M059J (cell line): ENCODE measurements at places on chromosomes 7 and 10. TPM values are rescaled to one million over a fixed set of nuclear protein-coding genes. Genes with fewer than 3 reads are reported as not detected.

The PRSS37 gene
- total RNA-seq = not detected in 2 replicates

DNA sequence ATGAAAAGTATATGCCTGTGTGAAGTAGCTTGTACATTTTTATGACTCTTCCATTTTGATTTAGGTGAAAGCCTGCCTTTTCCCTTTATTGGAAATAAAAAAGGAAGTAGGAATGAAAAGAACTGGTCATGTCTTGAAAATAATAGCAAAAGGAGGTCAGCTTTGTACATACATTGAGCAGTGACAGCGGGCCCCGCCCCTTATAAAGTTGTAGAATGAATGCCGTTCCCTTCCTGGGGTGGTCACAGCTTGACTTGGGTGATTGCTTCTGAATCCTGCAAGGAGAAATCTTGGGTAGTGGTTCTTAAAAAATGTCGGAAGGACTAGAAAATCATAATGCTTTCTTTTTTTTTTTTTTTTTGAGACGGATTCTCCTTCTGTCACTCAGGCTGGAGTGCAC lies 31.7 kb downstream of the CAMK1D start:
- no peak for DNase-seq

The CPVL gene
- total RNA-seq = 0.49 and 0.64 TPM in 2 replicates

DNA sequence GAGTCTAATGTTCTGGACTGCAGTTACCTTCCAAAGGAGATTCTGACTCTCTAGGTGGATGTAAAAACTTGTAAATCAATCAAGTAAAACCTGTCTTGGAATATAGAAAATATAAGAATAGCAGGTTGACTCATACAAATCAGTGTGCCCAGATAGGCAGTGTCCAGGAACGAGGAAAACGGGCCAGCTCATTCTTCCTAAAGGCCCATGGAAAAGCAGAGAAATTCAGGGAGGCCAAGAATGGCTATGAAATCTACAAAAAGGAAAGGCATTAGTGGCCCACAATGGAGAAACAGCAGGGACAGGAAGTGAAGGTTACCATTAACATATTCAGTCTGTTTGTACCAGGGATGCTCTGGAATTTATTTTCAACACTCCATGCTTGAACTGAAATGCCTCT lies 14.9 kb downstream of the GLI3 start:
- no peak for DNase-seq

The TLX1 gene
- total RNA-seq = not detected in 2 replicates

DNA sequence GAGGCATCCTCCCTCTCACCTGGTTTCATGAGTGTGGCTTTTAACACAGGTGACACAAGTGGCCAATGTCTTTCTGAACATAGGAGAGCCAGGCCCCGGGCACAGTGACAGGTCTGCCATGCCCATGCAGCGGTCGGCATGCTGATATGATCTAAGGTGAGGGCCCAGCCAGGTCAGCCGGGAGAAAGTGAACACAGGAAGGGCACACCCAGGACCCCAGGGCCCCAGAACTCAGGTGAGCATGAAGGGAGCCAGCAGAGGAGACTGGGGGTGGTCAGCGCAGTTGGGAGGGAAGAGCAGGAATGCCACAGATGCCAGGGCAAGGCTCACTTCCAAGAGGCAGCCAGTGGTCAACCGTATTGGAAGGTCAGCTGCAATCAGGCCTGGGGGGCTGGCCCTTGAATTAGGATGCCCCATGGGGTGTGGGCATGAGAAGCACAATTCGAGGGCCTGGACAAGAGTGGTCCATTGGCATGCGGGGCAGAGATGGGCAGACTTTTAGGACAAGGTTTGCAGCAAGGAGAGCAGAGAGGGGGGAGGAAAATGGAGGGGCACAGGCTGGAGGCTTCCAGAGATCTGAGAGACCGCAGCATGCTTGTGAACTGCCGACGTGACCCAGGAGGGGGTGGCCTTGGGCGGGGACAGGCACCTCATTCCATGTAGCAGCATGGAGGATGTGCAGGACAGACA lies 3.9 kb upstream of the INPP5A start:
- no peak for DNase-seq

DNA sequence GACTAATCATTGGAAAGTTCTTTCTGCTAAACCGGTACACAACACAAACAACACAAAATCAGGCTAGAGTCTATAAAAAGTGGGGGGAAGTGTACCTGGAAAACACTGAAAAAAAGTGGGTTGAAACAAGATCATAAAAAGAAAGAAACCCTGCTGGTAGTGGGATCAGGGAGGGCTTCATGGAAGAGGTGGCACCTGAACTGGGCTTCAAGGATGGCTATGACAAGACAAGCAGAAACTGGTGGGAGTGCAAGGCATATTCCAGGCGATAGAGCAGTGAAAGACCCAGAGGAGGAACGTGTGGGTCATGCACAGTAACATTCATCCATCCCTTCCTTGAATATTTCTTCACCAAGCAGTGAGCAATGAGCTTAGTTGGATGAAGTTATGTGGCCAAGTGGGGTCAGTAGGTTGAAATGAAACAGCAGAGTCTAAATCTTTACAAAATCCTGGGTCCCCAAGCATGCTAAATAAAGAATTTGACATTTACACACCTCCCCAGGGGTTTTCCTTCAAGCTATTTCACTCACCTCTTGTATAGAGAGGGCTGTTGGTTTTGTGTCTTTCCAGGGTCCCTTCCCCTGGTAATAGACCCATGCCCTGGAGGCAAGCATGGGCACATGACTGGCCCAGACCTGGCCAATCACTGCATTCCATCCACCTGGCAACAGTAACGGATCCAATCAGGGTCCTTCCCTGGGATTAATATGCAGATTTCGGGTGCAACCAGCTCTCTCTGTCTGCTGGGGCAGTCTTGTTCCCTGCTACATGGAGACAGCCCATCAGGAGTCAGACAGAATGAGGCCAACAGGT lies 38.2 kb downstream of the SPOCK2 start:
- no peak for DNase-seq

- DNase-seq = no peak
These were observed 23.9 kb downstream of the DRGX start for GRCh38 chr10:49371967-49372366.

DNA sequence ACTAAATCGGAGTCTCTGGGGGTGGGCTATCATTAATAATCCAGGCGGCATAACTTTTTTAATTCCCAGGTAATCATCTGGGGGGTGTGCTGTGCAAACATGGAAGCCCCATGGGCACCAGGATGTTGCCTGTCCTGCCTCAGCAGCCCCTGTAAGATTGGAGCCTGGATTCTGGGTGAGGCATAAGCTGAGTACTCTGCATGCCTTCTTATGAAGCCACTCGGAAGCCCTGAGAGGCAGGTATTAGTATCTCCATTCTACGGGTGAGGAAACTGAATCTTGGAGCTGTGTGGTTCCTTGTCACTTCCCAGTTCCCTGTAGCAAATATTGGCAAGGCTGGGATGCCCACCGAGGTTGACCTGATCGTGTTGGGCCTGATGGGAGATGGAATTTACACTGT lies 7.4 kb upstream of the OPN4 start:
- no peak for DNase-seq

The TMEM196 gene
- not detected in 2 replicates for total RNA-seq

DNA sequence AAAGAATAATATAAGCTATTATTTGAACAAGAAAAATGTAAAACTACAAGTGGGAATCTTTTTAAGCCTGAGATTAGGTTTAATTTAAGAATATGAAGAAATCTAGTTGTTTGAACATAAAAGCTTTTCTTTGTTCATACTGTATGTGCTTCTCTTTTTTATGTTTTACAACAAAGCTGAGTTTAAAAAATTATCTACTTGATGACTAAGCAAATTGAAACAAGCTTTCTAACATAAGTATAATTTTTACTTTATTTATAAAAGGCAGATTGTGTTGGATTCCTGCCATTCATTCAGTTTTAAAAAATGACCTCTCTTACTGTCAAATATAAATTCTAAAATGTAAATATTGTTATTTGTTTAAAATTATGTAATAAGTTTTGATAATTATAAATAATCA lies 958.2 kb downstream of the DNAJB9 start:
- DNase-seq = no peak

- DNase-seq = no peak
These were observed 95.7 kb downstream of the CTTNBP2 start for GRCh38 chr7:117777335-117778142.
